ENCODE measurements at places on chromosomes 3 and 15.

GRCh38 chr3:50395070-50395860 lies 35.9 kb upstream of the TMEM115 start:
- no peak for DNase-seq

GRCh38 chr3:188180114-188180513 lies 26.2 kb downstream of the LPP start:
- DNase-seq, result no peak

DNA sequence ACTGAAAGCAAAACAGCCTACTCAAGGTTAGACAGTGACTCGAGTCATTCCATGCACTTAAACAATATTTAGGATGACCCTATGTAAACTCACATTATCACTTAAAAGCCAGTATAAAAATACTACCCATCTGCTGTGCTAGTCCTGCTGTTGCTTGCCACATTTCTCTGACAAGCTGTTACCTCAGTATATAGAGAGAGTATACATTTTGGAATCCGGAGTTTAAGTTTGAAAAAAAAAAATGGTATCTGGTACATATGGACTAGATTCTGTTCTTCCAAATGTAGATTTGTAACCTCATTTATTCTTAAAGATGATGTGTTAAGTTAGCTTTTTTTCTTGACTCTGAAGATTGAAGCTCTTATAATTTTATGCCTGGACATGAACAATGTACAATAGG lies 503.8 kb upstream of the TPRG1 start:
- no peak for DNase-seq

DNA sequence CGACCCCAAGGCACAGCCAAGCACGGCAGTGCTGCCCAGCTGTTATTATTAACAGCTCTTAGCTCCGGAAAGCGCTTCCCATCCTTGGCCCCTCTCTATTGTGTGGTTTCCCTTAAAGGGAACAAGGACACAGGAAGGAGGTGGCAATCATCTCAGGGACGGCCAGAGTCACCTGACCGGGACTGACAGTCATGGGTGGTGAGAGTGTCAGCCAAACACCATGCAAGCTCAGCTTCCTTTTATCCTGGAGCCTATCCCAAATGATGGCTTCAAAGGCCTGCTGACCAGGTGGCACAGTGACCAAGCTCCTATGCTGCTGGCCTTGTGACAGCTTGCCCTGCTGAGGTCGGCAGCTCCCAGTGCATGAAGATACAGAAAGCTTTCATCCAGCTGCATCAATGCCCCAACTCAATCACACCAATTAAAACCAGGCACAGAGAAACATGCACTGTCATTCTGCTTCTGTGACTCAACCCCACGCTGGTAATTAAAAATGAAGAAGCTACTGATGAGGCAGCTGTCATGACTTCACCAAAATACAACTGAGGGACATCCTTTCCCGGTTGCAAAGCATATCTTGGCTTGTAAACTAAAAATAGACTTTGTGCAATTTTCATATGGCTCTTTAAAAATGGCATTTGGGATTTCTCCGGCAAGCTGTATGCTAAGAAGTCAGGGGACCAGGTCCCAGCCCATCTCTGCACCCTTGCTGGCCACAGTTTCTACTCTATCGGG lies 34.0 kb downstream of the PCSK6 start:
- no peak for DNase-seq

DNA sequence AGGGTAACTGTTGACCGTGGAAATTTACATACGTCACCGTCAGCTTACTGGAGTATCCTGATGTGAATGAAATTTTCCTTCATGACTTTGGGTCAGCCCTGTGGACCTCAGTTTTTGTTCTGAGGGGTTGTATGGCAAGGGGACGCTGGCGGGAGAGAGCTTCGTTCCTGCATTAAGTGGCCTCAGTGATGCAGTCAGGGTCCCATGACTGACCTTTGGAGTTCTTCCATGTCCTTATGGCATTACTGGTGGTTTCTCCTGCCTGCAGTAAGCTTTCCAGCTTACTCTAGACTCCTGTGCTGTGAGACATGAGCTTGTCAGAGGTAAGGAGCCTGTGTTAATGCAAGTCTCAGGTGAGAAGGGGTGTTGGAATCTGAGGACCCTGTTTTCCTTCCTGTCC lies 1.8 kb downstream of the CD276 start:
- DNase-seq, result no peak

DNA sequence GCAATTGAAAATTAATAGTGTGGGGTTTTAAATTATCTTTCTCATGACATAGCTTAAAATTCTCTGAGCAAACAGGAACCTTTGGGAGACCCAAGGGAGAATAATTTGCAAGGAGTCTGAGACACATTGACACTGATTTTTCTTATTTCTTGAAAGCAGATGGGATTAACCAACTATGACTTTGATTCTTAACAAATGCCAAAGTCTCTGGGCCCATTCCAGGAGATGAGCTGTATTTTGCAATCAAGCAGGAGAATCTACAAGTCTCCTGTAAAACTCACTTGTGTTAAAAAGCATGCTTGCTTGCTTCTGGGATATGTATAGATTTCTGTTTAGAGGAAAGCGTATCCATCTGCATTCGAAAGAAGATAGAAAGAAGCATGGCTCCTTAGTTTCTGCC lies 71.3 kb upstream of the STT3B start:
- no peak for DNase-seq

DNA sequence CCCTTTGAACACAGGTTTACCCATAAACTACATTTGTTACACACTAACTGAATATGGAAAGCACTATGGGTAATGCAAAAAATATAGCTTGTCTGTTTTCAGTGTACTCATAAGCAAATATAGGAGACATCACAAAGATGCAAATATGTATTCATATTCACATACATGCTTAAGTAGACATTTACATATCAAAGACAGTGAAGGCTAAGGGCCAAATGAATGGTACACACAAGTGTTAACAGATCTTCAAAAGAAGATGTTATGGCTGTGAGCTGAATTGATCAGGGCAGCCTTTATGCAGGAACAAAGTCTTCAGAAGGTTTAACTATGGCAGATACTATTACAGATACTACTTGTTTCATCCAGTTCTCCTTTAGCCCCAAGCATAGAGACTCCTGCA lies 384.1 kb downstream of the FHIT start:
- DNase-seq, result no peak

GRCh38 chr3:57038466-57039164 lies 21.8 kb upstream of the SPATA12 start:
- no peak for DNase-seq

- DNase-seq, result no peak
These were observed 130.6 kb downstream of the CCNL1 start for GRCh38 chr3:157029365-157029790.

DNA sequence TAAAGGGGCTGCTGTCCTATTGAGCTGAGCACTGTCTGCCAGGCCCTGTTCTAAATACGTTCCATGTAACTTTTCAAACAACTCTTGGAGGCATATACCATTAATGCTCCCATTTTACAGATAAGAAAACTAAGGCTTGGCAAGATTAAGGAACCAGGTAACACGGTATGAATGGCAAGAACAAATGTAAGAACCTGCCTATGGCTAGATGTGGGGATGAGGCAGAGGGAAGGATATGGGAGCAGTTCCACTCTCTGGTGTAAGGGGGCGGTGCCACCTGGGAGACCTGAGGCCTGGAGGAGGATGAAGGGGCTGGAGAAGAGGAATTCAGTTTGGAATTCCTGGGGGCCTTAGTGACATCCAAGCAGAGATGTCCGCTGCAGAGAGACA lies 3.8 kb upstream of the LMAN1L start:
- DNase-seq, result no peak

GRCh38 chr3:48548729-48549705 lies 7.6 kb downstream of the PFKFB4 start:
- DNase-seq, result peak; percentile 75

DNA sequence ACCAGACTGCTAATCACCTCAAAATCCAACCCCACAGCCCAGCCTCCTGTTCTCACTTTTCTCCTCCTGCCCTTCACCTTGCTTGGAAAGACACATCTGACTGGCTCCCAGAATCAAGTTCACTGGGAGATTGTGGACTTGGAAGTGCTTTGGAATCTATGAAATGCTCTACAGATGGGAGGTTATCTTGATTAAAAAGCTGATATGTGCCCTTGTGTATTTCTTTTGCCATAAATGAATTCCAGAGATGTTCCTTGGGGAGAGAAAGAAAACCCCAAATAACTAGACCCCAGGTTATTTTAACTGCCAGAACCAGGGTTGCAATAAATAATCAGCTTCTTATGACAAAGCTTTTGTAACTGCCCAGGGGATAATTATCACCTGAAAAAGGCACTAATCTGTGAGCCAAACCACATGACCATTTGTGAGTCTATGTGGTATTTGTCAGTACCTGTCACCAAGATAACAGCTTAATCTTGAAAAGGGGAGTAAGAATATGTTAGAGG lies 21.7 kb upstream of the ARHGEF3 start:
- DNase-seq, result no peak

GRCh38 chr3:155500194-155500818 lies 206.8 kb upstream of the STRIT1 start:
- no peak for DNase-seq

DNA sequence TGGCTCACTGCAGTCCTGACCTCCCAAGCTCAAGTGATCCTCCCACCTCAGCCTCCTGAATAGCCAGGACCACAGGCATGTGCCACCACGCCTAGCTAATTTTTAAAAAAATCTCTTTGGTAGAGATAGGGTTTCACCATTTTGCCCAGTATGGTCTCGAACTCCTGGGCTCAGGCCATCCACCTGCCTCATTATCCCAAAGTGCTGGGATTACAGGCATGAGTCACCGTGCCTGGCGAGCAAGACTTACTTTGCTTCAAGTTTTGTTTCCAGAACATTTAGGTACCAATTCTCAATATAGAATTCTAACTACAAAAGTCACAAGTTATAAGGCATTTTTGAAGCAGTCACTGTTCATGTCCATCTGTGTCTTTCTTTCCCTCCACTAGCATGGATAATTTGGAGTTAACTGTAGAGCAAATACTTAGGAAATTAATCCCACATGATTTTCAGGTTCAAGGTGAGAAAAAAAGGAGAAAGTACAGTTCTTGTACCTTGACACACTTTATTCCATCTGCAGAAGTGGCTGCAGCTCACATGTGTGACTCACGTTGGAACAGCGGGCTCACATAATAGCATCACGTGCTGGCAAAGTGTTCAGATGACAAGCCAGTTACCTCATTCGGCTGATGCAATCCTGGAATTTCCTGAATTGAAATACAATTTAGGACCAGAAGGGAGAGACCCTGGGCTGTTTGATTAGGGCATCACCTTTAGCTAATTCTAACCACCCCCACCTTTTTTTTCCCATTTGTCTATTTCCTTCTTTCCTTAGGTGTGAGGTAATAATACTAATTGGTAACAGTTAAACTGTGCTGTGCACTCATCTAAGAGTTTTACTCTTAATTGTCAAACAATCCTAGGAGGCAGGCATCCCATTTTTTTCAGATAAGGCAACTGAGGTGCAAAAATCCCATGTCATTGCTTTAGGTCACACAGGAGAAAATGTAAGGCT lies 46.9 kb upstream of the NEDD4 start:
- no peak for DNase-seq

GRCh38 chr3:172869784-172870518 lies 119.4 kb downstream of the ECT2 start:
- DNase-seq, result no peak

Data from activated CD4-positive, alpha-beta T cell treated with anti-CD3 and anti-CD28 coated beads for 1 hour (primary cell).